ENCODE measurements at places on chromosomes 2 and 18. TPM values are rescaled to one million over a fixed set of nuclear protein-coding genes. Genes with fewer than 3 reads are reported as not detected.
A peak's percentile ranks its signal among the peaks of the same experiment; 100 is the strongest.

SH3BP4 gene
- 35.5 TPM for total RNA-seq

TLX2 gene
- total RNA-seq = not detected

GRCh38 chr2:71220743-71221142, 6.2 kb downstream of the PAIP2B start:
- DNase-seq = no peak
- no peak overlapping the region for H3K27ac ChIP-seq
- no peaks in the 10 kb centered on the region for H3K36me3 ChIP-seq
- no peaks in the 10 kb centered on the region for H3K27me3 ChIP-seq

GRCh38 chr2:42312106-42312505, 48.9 kb downstream of the COX7A2L start:
- no peaks in the 10 kb centered on the region for H3K27me3 ChIP-seq
- H3K27ac ChIP-seq = no peak overlapping the region
- no peak overlapping the region for H3K4me3 ChIP-seq
- no peaks in the 10 kb centered on the region for H3K4me1 ChIP-seq
- H3K36me3 ChIP-seq = peaks cover 32% of the 10 kb centered on the region
- DNase-seq = no peak

UGT1A7 gene
- not detected for total RNA-seq

SP140 gene
- total RNA-seq = 0.12 TPM

DNA sequence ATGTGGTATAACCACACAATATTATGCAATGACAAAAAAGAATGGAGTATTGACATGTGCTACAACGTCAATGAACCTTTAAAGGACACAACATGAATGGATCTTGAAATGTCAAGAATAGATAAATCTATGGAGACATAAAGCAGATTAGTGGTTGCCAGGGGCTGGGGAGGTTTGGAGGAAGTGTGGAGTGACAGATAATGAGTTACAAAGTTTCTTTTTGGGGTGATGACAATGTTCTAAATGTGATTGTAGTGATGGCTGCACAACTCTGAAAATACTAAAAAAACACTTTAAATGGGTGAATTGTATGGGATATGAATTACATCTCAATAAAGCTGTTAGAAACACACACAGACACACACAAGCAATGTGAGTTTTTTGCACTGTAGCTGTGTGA, 37.4 kb upstream of the C1D start:
- H3K4me1 ChIP-seq = no peaks in the 10 kb centered on the region
- no peak for DNase-seq
- H3K27ac ChIP-seq = no peak overlapping the region
- no peaks in the 10 kb centered on the region for H3K27me3 ChIP-seq

DNA sequence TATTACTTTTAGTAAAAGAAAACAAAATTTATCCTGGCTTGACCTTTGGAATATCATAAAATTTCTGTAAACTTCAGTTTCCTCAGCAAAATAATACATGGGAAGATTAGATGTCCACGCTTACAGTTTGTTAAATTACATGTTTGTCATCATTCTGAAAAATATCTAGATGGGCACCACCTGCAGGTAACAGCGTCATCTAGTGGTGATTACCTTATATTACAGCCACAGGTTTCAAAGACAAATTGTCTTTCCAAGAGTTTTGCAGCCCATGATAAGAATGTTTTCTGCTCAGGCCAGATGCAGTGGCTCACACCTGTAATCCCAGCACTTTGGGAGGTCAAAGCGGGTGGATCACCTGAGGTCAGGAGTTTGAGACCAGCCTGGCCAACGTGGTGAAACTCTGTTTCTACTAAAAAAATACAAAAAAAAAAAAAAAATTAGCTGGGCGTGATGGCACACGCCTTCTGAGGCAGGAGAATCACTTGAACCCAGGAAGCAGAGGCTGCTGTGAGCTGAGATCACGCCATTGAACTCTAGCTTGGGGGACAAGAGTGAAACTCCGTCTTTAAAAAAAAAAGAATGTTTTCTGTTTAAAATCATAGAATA, 96.3 kb upstream of the RASGRP3 start:
- DNase-seq = no peak

GRCh38 chr18:35856178-35856577, 116.3 kb upstream of the RMP24 start:
- H3K27ac ChIP-seq = no peak overlapping the region
- H3K4me1 ChIP-seq = no peaks in the 10 kb centered on the region
- no peaks in the 10 kb centered on the region for H3K27me3 ChIP-seq

- H3K27ac ChIP-seq = no peak overlapping the region
- no peak overlapping the region for H3K4me3 ChIP-seq
- H3K36me3 ChIP-seq = no peaks in the 10 kb centered on the region
- peaks cover 12% of the 10 kb centered on the region for H3K4me1 ChIP-seq
- no peak for DNase-seq
Observed at GRCh38 chr18:10122988-10123950, 209.5 kb downstream of the VAPA start.

DNA sequence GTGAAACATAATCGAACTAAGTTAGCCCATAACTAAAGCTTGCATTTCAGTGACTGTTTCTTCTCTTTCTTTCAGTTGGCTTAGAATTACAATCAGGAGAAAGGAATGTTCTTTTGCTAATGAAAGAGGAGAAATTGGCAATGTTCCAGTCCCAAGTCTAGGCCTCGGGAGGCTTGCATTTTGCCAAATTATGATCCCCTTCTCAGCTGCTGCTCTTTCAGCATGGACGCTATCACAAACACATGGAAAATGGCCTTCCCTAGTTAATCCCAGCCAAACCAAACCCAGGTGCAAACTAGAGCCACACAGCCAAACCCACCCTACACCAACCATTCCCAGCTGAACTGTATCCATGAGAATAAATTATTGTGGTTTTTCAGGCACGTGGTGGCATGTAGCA, 605.2 kb upstream of the LRRTM4 start:
- peaks cover 5% of the 10 kb centered on the region for H3K27me3 ChIP-seq
- peaks cover 3% of the 10 kb centered on the region for H3K4me1 ChIP-seq
- no peak overlapping the region for H3K27ac ChIP-seq
- H3K36me3 ChIP-seq = no peaks in the 10 kb centered on the region
- H3K4me3 ChIP-seq = no peak overlapping the region

GRCh38 chr2:1594123-1594372, 150.3 kb downstream of the PXDN start:
- H3K36me3 ChIP-seq = no peaks in the 10 kb centered on the region
- no peak for DNase-seq
- H3K4me3 ChIP-seq = no peak overlapping the region
- H3K27me3 ChIP-seq = no peaks in the 10 kb centered on the region
- peaks cover 46% of the 10 kb centered on the region for H3K4me1 ChIP-seq
- peak overlapping the region; percentile 49 for H3K27ac ChIP-seq

DNA sequence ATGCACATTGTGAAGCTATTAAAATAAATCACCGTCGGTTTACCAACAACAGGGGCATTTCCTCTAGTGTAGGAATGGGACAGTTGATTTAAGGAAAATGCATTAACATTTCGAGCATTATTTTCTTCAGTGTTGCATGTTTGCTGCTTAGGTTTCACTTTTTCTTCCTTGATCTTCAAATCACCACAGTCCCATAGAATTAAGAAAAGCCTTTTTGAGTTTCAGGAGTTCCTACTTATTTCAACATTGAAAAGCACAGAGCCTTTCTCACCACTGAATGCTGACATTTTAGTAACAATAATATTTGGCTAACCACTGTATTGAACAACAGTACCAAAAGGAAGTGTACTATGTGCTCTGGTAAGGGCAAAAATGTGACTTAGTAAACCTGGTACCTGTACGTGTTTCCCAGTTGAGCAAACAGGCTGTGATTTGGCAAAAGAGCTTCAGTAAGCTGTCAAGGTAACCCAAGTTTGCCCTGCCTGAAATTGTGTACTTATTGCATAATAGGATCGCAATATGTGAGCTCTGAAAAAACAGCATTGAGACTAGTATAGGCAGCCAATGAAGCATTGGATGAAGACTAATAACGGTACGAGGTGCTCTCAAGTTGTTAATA, 2.2 kb downstream of the LRRTM4 start:
- H3K36me3 ChIP-seq = no peaks in the 10 kb centered on the region
- H3K27me3 ChIP-seq = peaks cover 2% of the 10 kb centered on the region
- no peaks in the 10 kb centered on the region for H3K4me1 ChIP-seq
- no peak overlapping the region for H3K4me3 ChIP-seq
- DNase-seq = no peak

DNA sequence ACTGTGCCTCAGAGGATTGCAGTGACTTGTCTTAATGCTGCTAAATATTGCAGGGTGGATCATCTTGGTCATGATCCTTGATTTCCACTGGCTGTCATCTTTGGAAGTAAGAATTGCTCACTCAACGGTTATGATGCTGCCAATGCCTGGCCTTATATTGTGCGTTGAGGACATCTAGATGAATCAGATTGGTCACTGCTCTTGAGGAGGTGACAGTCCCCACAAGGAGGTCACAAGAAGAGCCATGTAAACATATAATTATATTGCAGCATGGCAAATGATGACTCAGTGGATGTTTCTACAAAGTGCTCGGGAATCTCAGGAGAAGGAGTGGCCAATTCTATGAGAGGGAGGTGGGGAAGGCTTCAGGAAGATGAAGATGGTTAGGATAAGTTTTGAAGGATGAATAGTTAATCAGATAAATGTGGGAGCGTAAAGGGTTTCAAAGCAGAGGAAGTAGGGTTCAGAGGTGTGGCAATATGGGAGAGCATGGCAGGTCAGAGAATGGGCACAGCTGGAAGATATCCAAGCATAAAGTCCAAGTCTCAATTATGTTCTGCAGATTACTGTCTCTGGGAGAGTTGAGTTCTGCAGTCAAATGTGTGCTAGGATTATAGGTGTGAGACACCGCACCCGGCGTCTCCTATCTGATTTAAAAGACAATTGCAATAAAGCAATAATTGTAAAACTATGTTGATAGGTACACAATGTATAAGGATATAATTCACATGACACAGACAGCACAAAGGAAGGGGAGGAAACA, 21.3 kb upstream of the TMEM131 start:
- H3K27ac ChIP-seq = no peak overlapping the region
- DNase-seq = no peak
- no peaks in the 10 kb centered on the region for H3K36me3 ChIP-seq
- no peak overlapping the region for H3K4me3 ChIP-seq
- peaks cover 3% of the 10 kb centered on the region for H3K4me1 ChIP-seq
- H3K27me3 ChIP-seq = no peaks in the 10 kb centered on the region

DNA sequence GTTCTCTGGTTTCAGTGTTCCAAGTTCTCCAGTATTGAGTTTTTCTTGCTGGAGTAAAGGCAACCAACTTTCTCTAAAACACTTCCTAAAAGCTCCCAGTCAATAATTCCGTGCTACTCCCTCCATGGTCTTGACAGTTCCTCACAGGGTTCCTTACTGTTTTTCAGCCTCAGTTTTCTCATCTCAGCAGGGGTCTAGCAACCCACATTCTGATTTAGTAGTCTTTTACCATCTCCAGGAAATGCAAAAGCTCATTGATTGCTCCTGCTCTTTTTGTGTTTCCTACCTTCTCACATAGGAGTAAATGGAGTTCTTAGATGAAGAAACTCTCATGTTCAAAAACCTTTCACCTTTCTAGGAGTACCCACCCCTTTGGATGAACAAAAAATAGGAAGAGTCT, 978.8 kb upstream of the POU3F3 start:
- H3K27me3 ChIP-seq = no peaks in the 10 kb centered on the region
- no peak overlapping the region for H3K4me3 ChIP-seq
- no peaks in the 10 kb centered on the region for H3K36me3 ChIP-seq
- H3K4me1 ChIP-seq = no peaks in the 10 kb centered on the region

DNA sequence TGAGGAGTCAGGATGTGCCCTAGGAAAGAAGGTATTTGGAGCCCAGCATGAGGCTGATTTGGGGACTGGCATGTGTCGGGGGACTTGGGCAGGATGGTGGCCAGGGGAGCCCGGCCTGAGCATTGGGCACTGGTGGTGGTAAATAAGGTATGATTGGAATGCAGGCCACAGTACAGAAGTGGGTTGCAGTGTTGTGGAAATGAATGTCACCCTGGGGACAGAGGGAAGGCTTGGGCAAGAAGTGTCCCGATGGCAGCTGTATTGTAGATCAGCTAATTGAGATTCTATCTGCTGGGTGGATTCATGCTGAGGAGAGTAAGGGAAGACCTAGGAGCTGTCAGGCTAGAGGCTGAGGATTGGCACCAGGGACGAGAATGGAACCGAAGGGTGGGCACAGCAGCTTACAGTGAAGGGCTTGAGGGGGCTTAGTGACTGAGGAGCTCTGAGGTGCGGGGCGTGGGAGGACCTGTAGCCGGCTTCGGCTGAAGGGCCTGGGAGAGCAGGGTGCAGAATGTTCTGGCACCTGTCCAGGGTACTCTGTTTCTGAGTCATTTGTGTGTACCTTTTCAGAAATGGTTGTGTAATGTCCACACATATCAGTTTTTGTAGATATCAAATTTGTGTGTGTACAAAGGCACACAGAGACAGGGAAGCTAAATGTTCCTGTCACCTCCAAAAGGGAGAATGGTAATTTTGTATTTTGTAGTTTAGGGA, 170.2 kb downstream of the PRKCE start:
- DNase-seq = peak; percentile 73
- peak overlapping the region; percentile 38 for H3K27ac ChIP-seq
- no peaks in the 10 kb centered on the region for H3K36me3 ChIP-seq
- peaks cover 32% of the 10 kb centered on the region for H3K4me1 ChIP-seq

DNA sequence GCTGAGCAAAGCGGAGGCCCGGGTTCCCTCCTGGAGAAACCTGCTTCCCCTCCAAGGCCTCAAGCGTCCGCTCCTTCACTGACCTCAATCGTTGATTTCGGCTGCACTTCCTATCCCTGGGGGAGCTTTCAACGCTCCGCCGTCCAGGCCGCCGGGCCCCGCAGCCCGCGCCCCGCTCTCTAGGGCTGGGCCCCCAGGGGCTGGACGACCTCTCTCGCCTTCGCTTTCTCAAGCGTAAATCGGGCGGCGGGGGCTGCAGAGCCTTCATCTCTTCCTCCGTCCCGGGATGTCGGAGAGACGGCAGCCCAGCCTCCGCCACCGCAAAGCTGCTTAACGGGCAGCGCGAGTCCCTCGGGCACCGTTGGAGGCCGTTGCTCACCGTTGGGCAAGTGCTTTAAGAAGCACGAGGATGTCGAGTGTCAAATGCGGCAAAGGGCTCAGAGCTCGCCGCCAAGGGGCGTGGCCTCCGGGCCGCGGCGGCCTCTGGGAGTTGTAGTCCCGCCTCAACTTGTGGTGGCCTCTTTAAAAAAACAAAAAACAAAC, 8.5 kb downstream of the HES6 start:
- H3K4me3 ChIP-seq = no peak overlapping the region
- peaks cover 15% of the 10 kb centered on the region for H3K27me3 ChIP-seq
- no peak for DNase-seq

COL4A4 gene
- total RNA-seq = not detected

- DNase-seq = no peak
- no peak overlapping the region for H3K4me3 ChIP-seq
- no peaks in the 10 kb centered on the region for H3K36me3 ChIP-seq
- no peak overlapping the region for H3K27ac ChIP-seq
- H3K27me3 ChIP-seq = no peaks in the 10 kb centered on the region
Observed at GRCh38 chr2:236908439-236909192, 177.1 kb upstream of the COPS8 start.

- H3K36me3 ChIP-seq = no peaks in the 10 kb centered on the region
- H3K4me1 ChIP-seq = no peaks in the 10 kb centered on the region
- no peak overlapping the region for H3K4me3 ChIP-seq
Observed at GRCh38 chr18:44033144-44033701, 647.5 kb upstream of the SETBP1 start.

- no peaks in the 10 kb centered on the region for H3K27me3 ChIP-seq
- H3K27ac ChIP-seq = no peak overlapping the region
- no peaks in the 10 kb centered on the region for H3K36me3 ChIP-seq
- H3K4me3 ChIP-seq = no peak overlapping the region
- peak; percentile 31 for DNase-seq
Observed at GRCh38 chr2:401019-401679, 113.3 kb upstream of the ALKAL2 start.

PIAS2 gene
- 35.8 TPM for total RNA-seq

INPP5D gene
- total RNA-seq = 0.47 TPM

- H3K27me3 ChIP-seq = no peaks in the 10 kb centered on the region
- no peak for DNase-seq
- H3K4me3 ChIP-seq = no peak overlapping the region
Observed at GRCh38 chr18:57523171-57523956, 63.1 kb downstream of the FECH start.
